ENCODE measurements at places on chromosomes 12 and 14.

DNA sequence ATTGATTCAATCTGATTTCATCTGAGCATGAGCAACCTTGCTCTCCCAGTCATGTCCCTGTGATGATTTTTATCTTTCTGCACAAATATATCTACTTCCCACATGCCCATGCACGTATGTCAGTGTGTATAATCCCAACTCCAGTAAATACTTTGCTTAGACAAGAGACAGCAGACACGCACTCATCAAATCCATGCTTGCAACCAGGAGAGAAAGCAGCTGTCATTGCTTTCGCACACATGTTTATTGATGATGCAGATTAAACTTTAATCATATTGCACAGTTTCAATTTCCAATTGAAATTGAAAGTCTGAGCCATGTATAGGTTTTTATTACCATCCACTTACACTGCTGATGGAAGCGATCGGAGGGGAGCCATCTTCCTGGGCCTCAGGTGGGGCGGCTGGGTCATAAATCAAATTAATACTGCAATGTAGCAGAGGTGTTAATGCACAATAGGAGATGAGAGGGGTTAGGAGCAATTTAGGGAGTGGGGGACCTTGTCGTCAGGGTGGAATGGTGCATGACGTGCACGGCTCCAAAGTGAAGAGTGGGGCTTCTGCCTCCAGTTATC lies 68.6 kb upstream of the SRRM4 start:
- DNase-seq: no peak

- no peak for DNase-seq
These were observed 4.9 kb downstream of the PRICKLE1 start for GRCh38 chr12:42584651-42585111.

DNA sequence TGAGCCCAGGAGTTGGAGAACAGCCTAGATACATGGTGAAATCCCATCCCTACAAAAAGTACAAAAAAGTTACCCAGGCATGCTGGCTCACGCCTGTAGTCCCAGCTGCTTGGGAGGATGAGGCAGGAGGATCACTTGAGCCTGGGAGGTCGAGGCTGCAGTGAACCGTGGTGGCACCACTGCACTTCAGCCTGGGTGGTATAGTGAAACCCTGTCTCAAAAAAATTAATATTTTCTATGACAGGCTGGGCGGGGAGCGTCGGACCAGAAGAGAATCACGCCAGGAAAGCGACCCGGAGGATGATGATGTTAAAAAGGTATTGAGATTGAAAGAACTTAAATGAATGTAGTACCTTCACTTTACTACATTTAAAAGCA lies 2.1 kb downstream of the PNN start:
- DNase-seq: no peak

- DNase-seq: no peak
These were observed 3.1 kb upstream of the TXNRD1 start for GRCh38 chr12:104212516-104212915.

DNA sequence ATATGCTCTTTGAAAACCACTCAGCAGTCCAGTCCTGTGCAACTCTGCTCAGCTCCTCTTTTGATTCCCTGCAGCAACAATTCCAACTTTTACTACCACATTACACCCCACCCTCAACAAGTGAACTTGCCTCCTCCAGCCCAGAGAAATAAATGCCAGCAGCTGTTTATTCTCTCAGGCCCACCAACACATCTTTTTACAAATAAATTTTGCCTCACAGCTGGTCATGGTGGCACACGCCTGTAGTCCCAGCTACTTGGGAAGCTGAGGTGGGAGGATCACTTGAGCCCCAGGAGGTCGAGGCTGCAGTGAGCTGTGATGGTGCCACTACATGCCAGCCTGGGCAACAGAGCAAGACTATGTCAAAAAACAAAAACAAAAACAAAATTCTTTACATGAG lies 9.8 kb downstream of the SNX6 start:
- no peak for DNase-seq

GRCh38 chr12:119307747-119308146 lies 26.8 kb upstream of the CCDC60 start:
- DNase-seq: no peak

DNA sequence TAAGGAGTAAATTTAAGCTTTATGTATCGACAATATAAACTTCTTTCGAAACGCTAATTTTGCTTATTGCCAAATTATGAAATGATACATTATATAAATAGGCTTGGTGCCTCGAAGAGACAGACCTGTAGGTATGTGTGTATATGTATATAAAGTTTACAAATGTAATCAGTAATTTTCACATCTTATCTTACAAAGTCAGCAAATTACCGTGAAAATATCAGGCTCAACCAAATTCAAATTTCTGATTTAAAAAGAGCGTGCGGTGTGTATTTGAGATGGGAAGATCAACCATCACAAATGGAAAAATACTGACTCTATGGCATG lies 605 bp downstream of the ZCRB1 start:
- no peak for DNase-seq

All from HuH-7 (cell line).